ENCODE measurements at places on chromosomes 13 and 19. TPM values are rescaled to one million over a fixed set of nuclear protein-coding genes. Genes with fewer than 3 reads are reported as not detected.

ATP4B gene
- not detected for total RNA-seq

DAND5 gene
- 2.9 TPM for total RNA-seq

ZNF222 gene
- 2.9 TPM for total RNA-seq

SBSN gene
- not detected for total RNA-seq

SLC10A2 gene
- not detected for total RNA-seq

FEM1A gene
- 30.5 TPM for total RNA-seq

Data from right atrium auricular region (tissue), 2 donors.